NCI-H526 (cell line): ENCODE measurements at places on chromosomes 5 and 9.

- DNase-seq, result no peak
These were observed 32.6 kb downstream of the WDR36 start for GRCh38 chr5:111124793-111125192.

- no peak for DNase-seq
These were observed 49.4 kb downstream of the ABHD17B start for GRCh38 chr9:71861618-71862017.

- DNase-seq, result peak; percentile 52
These were observed 516 bp upstream of the DMRT2 start for GRCh38 chr9:1049641-1050040.

GRCh38 chr9:34370335-34370969 is 6.2 kb downstream of the MYORG start:
- DNase-seq, result no peak

GRCh38 chr5:84480873-84481637 is 96.4 kb upstream of the EDIL3 start:
- no peak for DNase-seq

- DNase-seq, result no peak
These were observed 96.9 kb upstream of the HAPLN1 start for GRCh38 chr5:83817591-83817990.

GRCh38 chr5:14685757-14686156 is 21.2 kb downstream of the OTULIN start:
- peak; percentile 74 for DNase-seq

DNA sequence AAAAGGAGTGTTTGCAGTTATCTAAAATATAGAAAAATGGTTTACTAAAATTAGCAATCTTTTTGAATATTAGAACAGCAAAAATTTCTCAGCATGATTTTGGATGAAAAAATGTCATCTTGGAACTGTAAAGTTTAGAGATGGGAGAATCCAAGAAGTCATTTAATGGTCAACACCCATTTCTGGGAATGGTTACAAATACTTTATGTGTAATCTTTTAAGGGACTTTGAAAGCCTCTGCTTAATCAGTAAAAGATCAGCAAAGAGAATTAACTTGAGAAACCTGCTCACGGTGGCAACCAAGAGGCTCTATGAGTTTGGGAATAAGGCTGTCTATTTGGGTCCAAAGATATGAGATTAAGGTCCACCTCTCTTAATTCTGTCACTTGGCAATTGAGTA is 13.0 kb downstream of the C1QTNF3 start:
- no peak for DNase-seq

DNA sequence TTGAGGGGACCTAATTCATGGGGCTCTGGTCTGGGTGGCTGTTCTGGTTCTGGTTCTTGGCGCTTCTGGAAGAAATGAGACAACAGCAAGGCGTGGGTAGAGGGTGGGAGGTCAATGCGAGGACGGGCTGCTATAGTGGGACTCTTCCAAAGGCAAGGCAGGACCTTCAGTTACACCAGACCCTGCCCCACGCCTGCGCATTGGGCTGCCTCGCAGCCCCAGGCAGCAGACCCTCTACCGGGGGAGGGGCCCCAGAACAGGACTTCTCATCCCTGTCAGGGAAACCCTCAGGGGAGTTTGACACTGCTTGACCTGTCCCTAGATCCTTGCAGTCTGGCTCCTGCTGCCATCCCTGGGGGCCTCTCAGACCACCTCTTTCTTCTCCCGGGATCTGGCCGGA is 18.5 kb downstream of the CCDC69 start:
- no peak for DNase-seq

- DNase-seq, result no peak
These were observed 122.5 kb downstream of the SCAMP1 start for GRCh38 chr5:78482948-78483347.

- no peak for DNase-seq
These were observed 117.2 kb downstream of the GADD45G start for GRCh38 chr9:89721971-89722530.
